ENCODE measurements at places on chromosomes 11 and 22.

DNA sequence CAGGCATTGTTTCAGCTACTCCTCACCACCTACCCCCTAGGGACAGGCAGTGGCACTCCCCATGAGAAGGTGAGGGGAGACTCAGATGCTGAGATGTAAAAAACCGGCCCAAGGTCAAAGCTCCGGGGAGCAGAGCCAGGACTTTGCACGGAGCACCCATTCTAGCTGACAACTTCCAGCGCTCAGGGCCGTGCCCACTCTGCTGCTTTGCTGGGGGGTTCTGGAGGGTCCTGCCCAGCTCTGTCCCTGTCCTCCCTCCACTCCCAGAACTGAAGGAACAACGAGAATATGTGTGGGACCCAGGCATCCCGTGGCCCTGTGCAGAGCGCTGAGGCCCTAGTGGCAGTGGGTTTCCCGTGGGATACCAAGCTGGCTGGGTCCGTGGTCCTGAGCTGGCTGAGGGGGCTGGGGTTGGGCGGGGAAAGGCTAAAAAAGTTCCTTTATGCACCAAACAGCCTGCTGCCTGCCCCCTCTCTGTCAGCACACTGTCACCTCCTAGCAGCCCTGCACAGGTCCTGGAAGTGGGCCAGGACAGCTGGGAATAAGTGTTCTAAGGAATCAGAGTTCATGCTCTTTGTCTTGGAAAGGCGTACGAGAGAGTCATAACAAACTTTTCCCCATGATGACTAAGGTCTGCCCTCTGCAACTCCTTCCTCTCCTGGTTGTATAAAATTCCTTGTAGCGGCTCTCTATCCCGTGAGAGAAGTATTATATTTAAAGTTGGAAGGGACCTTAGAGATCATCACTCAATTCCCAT, 1.9 kb downstream of the MS4A10 start:
- DNase-seq: no peak

- DNase-seq: no peak
Observed at GRCh38 chr22:19841641-19842392, 12.9 kb downstream of the GNB1L start.

- DNase-seq: no peak
Observed at GRCh38 chr22:40175611-40176244, 2.0 kb upstream of the TNRC6B start.

- no peak for DNase-seq
Observed at GRCh38 chr11:129291546-129291945, 84.1 kb upstream of the BARX2 start.

GRCh38 chr22:27090611-27091011, 433.2 kb downstream of the MIAT start:
- DNase-seq: no peak

GRCh38 chr11:80163011-80163410, 722.2 kb upstream of the TENM4 start:
- no peak for DNase-seq

DNA sequence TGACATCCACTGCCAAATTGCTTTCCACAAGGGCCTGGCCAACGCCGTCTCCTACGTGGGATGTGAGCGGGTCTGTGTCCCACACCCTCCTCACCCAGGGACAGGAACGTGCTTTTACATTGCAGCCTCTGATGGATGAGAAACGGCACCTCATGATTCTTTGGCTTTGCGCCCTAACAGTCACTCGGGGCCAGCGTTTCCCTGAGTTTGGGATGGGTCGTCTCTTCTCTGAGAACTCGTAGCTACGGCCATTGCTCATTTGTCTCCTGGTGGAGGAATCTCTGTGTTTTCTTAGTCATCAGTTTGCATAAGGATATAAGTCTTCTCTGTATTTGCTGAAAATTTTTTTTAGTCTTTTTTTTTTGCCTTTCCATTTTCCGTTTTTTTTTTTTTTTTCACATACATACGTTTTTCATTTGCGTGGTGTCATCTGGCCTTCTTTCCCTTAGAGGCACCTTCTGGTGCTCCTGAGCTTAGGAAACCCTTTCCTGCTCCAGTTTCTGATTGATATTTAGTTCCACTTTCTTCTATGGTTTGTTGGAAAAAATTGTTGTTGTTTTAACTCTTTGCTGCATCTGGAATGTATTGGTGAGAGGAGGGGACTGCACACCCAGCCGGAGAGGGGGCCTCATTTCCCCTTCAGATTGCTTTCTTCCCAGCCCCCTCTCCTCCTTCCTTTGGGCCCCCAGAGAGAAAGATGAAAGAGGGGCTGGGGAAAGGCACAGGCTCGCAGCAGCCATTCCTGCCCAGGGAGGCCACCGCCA, 12.0 kb downstream of the TNNT3 start:
- DNase-seq: no peak

- DNase-seq: no peak
Observed at GRCh38 chr11:116647305-116648080, 125.3 kb downstream of the BUD13 start.

- DNase-seq: no peak
Observed at GRCh38 chr11:83219095-83219494, 25.6 kb downstream of the ANKRD42 start.

DNA sequence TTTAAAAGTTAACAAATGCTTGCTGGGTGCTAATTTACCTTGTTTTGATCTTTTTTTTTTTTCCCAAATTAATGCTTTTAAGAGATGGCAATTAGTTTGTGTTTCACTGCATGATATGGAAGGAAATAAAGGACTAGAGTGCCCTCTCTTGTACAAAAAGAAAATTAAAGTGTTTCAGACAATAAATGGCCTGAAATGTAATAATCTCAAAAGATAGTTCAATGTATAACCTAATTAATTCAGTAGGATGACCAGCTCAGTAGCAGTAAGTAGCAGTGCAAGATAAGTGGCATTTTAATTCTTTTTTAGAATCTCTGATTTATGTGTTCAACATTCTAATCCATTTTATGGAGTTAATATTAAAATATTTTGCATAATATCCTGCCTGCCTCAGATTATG, 39.9 kb upstream of the MYO18B start:
- DNase-seq: no peak

DNA sequence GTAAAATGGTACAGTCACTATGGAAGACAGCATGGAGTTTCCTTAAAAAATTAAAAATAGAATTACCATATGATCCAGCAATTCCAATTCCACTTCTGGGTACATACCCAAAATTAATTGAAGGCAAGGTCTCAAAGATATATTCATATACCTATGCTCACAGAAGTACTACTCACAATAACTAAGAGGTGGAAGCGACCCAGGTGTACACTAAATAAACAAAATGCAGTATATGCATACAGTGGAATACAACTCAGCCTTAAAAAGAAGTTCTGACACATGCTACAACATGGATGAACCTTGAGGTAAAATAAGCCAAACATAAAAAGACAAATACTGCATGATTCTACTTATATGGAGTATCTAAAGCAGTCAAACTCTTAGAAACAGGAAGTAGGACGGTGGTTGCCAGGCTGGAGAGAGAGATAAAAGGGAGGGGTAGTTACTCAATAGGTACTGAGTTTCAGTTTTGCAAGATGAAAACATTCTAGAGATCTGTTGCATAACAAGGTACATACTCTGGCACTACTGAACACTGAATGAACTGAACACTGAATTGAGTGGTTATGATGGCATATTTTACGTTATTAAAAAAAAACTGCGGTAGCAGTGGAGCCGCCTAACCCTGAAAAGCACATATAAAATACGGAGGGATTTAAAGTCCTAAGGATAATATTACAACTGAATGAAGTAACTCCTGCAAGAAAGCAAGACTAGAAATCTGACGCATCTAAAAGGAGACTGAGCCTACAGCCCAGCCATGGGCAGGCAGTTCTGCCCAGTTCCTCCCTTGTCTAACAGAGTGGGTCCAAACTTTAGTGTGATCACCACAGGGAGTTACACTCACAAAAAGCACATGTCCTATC, 12.8 kb downstream of the DGCR2 start:
- peak; percentile 43 for DNase-seq

DNA sequence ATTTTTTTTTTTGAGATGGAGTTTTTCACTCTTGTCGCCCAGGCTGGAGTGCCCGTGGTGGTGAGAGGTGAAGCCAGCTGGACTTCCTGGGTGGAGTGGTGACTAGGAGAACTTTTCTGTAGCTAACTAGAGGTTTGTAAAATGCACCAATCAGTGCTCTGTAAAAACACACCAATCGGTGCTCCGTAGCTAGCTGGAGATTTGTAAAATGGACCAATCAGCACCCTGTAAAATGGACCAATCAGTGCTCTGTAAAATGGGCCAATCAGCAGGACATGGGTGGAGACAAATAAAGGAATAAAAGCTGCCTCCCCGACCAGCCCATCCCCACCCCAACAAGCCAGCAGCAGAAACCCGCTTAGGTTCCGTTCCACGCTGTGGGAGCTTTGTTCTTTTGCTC, 4.4 kb upstream of the RAPSN start:
- no peak for DNase-seq

- DNase-seq: no peak
Observed at GRCh38 chr11:102685754-102686153, 19.8 kb downstream of the MMP27 start.

DNA sequence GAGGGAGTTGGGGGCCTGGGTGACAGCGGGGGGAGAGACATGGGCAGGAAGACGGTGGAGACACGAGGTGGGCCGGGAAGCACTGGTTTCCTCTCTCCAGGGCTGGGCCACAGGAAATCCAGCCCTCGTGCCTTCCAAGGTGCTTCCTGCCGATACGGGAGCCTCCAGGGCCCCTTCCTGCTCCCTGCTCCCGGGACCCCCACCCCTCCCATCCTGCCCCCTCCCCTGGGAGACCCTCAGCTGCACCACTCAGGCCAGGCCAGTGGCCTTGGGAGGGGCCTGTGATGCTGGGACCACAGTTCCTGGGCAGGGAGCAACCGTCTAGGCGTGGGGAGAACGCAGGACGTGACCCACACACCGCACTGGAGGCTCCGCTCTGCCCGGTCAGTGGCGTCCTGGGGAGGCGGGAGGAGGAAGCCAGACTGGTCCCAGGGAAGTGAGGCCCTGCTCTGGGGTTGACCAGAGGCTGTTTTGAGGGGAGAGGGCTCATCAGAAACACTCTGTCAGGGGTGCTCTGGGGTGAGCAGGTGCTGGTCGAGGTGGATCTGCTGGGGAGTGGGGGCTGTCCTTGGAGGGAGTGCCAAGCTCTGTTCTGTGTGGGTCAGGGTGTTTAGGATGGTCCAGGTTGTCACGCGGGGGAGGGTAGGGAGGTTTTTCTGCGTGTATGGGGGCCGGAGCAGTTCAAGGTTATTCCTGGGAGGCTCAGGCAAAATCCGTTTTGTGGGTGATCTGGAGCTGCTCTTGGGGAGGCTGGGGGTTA, at the start of gene SHANK3:
Gene SHANK3 (plus strand): TSS at position 353 of the 760 bp plus-strand sequence.
- DNase-seq: no peak

- peak; percentile 73 for DNase-seq
Observed at GRCh38 chr11:85682330-85683305, 3.4 kb downstream of the CCDC89 start.

DNA sequence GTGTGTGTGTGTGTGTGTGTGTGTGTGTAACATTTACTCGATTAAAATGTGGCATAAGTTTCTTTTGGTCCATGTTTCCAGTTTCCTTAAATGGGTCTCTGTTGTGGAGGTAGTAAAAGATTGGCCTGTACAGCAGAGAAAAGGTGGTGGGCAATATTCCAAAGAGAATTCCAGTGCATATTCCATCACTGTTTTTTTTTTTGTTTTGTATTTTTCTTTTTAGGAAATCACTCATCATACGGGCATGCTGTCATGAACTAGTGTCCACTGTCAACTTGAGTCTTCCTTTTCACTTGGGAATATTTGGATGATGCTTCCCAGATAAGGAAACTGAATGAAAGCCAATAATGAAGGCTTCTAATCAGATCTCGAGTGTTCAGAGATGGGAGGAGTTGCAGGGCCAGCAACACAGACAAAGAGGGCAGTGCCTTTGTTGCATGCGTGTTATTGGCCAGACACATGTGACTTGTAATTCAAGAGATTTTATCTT, 95.2 kb upstream of the PDGFD start:
- no peak for DNase-seq

- no peak for DNase-seq
Observed at GRCh38 chr11:34929794-34930763, 13.7 kb downstream of the PDHX start.

GRCh38 chr22:33213383-33214075, 155.3 kb upstream of the SYN3 start:
- DNase-seq: no peak

- no peak for DNase-seq
Observed at GRCh38 chr11:134733646-134734045, 321.6 kb upstream of the B3GAT1 start.

GRCh38 chr22:25083807-25084200, 115.9 kb upstream of the CRYBB3 start:
- DNase-seq: no peak

DNA sequence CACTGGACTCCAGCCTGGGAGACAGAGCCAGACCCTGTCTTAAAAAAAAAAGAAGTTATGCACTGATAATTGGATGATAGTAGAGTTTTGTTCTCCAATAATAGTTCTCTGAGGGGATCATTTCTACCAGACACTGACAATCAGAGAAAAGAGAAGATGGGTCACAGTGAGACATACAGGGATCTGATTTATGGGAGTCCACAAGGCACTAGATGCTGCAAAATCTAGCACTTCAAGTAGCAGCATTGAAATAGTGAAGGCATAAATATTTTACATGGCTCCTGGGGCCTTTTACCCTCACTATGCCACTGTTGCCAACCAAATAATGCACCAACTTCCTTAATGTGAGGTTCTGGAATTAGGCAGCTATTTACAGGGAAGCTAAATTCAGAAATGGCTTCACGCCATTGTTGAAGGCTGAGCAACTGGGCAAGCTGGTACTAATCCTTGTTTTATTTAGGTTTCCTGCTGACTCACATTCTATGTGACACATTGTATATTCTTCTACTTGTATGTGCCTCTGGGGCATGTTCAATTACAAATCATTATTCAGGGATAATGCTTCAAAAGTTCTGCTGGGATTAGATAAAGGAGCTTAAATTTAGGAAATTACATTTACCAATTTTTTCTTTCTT, 38.2 kb upstream of the ABTB2 start:
- DNase-seq: no peak

- no peak for DNase-seq
Observed at GRCh38 chr22:33620085-33620484, 300.2 kb downstream of the LARGE1 start.

DNA sequence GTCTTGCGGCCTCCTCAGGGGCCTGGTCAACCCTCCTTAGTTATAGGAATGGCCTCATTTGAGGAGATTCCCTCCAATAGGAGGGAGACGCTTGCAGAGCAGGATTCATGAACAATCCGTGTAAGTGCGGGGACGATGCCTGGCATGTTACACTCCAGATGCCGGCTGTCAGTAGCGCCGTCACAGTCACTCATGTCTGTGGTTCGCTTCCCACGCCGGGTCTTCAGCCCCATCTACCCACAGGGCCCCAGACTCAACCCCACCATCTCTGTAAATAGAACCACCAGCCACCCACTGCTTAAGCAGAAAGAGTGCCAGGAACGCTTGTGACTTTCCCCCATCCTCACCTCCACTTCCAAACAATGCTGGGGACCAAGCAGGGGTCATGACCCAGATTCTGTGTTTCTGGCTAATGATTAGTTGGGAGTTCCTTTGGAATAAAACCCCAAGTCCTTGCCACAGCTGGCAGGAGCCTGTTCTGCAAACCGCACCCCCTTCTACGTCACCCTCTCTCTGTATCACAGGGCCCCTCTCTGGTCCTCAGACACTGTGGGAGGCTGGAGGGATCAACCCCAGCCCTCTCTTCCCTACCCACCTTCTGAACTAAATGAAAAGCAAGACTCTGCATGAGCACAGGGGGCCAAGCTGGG, 38.8 kb upstream of the TOLLIP start:
- no peak for DNase-seq

GRCh38 chr11:106727256-106727655, 291.0 kb downstream of the GUCY1A2 start:
- DNase-seq: no peak
